ENCODE measurements at places on chromosomes 3 and 15.

- no peak for DNase-seq
Measured at GRCh38 chr15:55289746-55290527, at the start of gene RAB27A. Gene RAB27A (minus strand): TSS chr15:55289813. CDS start chr15:55234934, 54,879 bp downstream.

- no peak for DNase-seq
Measured at GRCh38 chr15:77856705-77857346, 220.7 kb downstream of the TBC1D2B start.

GRCh38 chr3:58719684-58720083 lies 53.1 kb upstream of the FAM3D start:
- no peak for DNase-seq

GRCh38 chr3:184575701-184576100 lies 14.1 kb downstream of the EPHB3 start:
- no peak for DNase-seq

GRCh38 chr3:177441813-177442646 lies 244.7 kb upstream of the TBL1XR1 start:
- no peak for DNase-seq

DNA sequence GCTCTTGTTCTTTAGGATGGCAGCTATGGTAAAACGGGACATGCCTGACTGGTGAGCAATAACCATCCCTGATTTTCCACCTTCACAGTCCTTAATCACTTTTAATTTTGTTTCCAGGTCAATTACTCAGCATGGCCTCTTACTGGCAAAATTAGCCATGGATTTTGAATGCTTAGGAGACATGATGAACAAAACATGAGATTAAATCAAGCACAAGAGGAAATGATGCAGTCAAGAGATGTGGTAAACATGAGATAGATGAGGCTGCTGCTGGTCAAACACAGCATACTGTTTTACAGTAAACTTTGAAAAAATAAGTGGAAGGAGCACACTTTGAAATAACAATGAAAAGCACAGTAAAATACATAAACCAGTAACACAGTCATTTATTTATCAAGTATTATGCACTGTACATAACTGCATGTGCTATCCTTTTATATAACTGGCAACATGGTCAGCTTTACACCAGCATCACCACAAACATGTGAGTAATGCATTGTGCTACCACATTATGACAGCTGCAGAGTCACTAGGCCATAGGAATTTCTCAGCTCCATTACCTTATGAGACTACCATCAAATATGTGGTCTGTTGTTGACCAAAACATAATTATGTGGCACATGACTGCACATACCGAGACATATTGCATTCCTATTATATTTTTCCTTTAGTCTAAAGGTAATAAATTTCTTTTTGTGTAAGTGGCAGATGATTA lies 30.1 kb upstream of the ZNF502 start:
- DNase-seq = no peak

DNA sequence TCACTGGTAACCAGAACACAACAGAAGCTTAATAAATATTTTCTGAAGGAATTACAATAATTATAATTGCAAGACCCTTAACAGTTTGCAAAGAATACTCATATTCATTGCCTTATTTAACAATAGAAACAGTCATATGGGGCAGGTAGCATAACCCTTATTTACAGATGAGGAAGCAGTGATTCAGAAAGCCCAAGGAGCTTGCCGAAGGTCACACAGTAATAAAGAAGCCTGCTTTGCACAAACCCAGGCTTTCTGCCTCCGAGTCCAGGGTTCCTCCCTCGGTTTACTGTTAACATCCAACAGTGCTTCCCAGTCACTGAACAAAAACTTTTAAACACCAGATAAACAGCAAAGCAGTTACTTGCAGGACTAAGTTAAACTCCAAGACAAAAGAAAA lies 35.3 kb downstream of the SRGAP3 start:
- no peak for DNase-seq

DNA sequence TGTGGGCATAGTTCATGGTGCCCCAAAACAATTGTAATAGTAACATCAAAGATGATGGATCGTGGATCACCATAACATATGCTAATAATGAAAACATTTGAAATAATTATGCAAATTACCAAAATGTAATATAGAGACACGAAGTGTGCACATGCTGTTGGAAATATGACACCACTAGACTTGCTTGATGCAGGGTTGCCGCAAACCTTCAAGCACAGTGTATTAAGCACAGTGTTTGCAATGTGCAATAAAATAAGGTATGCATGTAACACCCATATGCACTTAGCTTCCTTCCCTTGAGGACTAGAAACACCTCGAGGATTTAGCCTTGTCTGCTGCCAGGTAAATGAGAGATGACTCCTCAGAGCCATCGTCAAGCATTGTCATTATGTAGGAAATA lies 10.9 kb upstream of the GJD2 start:
- DNase-seq = no peak

DNA sequence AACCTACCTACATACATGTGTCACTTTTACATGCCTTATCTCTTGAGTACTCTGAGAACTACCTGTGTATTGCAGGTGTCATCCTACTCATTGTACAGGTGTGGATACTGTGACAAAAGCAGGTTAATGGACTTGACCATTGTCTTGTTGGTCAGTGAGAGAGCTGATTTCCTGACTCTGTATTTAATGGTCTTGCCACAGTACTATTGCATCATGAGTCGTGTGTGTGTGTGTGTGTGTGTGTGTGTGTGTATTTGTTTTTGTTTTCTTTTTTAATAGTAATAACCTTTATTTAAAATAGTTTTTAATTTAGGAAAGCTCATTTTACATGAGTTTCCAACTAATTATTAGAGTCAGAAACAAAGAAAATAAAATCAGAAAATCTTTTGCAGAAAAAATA lies 7.7 kb downstream of the SELENOT start:
- DNase-seq = no peak

DNA sequence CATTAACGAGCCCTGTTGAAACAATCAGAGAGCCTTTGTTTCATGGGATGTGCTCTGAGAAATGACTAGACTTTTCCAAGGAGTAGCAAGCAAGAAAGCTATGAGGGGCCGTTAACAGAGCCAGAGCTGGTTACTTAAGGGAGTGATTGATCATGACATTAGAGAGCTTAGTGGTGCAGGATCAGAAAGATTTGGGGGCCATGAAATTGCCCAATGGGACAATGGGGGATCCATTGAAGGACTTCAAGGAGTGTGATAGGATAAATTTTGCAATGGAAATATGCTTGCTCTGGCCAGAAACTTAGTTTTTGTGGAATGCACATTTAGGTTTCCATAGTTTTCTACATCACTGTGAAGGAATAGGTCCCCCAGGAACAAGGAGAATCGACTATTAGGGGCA lies 45.6 kb downstream of the LRRC3B start:
- DNase-seq = no peak

GRCh38 chr15:59104602-59104911 lies 389 bp upstream of the CCNB2 start:
- DNase-seq = no peak

- no peak for DNase-seq
Measured at GRCh38 chr15:96123028-96123400, 207.5 kb upstream of the NR2F2 start.

GRCh38 chr3:45741742-45742460 lies 52.7 kb downstream of the SACM1L start:
- DNase-seq = no peak

DNA sequence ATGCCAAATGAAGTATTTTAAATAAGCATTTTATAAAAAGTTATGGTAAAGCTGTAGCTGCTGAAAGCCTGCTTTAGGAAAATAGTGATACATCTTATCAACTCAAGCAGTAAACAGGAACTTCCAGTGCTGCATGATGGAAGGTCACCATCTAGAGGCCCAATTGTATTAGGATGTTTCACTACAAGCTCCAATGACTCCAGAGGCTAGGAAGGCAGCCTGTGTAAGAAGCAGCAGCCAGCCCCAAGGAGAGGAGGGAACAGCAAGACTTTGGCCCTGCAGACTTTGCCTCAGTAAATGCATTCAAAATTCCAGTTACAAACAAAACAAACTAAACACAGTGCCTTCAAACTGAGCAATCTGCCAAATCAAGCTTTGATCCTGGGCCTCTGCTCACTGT lies 32.1 kb downstream of the ILDR1 start:
- DNase-seq = no peak

- no peak for DNase-seq
Measured at GRCh38 chr3:124600765-124601164, 129.5 kb upstream of the UMPS start.

GRCh38 chr3:107206141-107206540 lies 171.1 kb upstream of the CCDC54 start:
- DNase-seq = no peak

GRCh38 chr3:27594096-27594690 lies 110.0 kb upstream of the SLC4A7 start:
- no peak for DNase-seq
